ENCODE measurements at places on chromosomes 1 and 21. TPM values are rescaled to one million over a fixed set of nuclear protein-coding genes. Genes with fewer than 3 reads are reported as not detected.
A peak's percentile ranks its signal among the peaks of the same experiment; 100 is the strongest.

Gene PGBD5
- not detected for total RNA-seq

Gene CD247
- total RNA-seq, result not detected

Gene S100A2
- 4.0 TPM for total RNA-seq

DNA sequence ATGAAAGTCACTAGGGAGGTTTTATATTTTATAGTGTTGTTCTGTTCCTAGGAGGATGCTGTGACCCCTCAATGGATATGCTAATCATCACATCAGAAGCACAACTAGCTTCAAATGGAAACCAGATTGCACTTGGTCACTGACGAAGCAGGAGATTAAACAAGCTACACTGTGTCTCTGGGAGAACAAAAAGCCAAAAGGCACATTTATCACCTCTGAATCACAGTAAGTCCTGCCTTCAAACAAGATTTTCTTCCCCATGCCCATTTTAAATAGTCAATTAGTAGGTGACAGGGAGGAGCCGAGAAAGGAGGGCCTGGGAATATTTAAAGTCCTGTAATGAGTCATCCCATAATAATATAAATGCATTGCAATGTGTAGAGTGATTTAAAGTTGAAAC, 38.1 kb downstream of the RGS2 start:
- no peak for DNase-seq
- no peaks in the 10 kb centered on the region for H3K4me1 ChIP-seq
- H3K27me3 ChIP-seq, result no peaks in the 10 kb centered on the region
- no peak overlapping the region for H3K4me3 ChIP-seq
- no peak overlapping the region for H3K27ac ChIP-seq

GRCh38 chr1:186304982-186305949, 69.8 kb downstream of the TPR start:
- peak; percentile 79 for DNase-seq
- H3K4me3 ChIP-seq, result no peak overlapping the region
- H3K27ac ChIP-seq, result no peak overlapping the region
- no peaks in the 10 kb centered on the region for H3K27me3 ChIP-seq

GRCh38 chr1:59718064-59718988, 96.4 kb upstream of the HOOK1 start:
- H3K27me3 ChIP-seq, result no peaks in the 10 kb centered on the region
- peaks cover 4% of the 10 kb centered on the region for H3K4me1 ChIP-seq
- H3K36me3 ChIP-seq, result no peaks in the 10 kb centered on the region
- H3K27ac ChIP-seq, result no peak overlapping the region

GRCh38 chr1:35717911-35718476, 690 bp downstream of the C1orf216 start:
- H3K27ac ChIP-seq, result peak overlapping the region; percentile 42
- peak; percentile 51 for DNase-seq
- no peaks in the 10 kb centered on the region for H3K36me3 ChIP-seq

GRCh38 chr1:235470741-235471439, 33.4 kb downstream of the B3GALNT2 start:
- no peaks in the 10 kb centered on the region for H3K27me3 ChIP-seq
- no peak overlapping the region for H3K27ac ChIP-seq
- DNase-seq, result peak; percentile 56
- H3K4me3 ChIP-seq, result no peak overlapping the region

- DNase-seq, result no peak
- H3K36me3 ChIP-seq, result no peaks in the 10 kb centered on the region
- no peak overlapping the region for H3K4me3 ChIP-seq
- H3K27me3 ChIP-seq, result no peaks in the 10 kb centered on the region
Observed at GRCh38 chr1:19014765-19015164, 58.3 kb upstream of the IFFO2 start.

GRCh38 chr1:108643492-108644335, 17.2 kb downstream of the HENMT1 start:
- DNase-seq, result peak; percentile 78
- H3K4me3 ChIP-seq, result no peak overlapping the region
- no peaks in the 10 kb centered on the region for H3K4me1 ChIP-seq

DNA sequence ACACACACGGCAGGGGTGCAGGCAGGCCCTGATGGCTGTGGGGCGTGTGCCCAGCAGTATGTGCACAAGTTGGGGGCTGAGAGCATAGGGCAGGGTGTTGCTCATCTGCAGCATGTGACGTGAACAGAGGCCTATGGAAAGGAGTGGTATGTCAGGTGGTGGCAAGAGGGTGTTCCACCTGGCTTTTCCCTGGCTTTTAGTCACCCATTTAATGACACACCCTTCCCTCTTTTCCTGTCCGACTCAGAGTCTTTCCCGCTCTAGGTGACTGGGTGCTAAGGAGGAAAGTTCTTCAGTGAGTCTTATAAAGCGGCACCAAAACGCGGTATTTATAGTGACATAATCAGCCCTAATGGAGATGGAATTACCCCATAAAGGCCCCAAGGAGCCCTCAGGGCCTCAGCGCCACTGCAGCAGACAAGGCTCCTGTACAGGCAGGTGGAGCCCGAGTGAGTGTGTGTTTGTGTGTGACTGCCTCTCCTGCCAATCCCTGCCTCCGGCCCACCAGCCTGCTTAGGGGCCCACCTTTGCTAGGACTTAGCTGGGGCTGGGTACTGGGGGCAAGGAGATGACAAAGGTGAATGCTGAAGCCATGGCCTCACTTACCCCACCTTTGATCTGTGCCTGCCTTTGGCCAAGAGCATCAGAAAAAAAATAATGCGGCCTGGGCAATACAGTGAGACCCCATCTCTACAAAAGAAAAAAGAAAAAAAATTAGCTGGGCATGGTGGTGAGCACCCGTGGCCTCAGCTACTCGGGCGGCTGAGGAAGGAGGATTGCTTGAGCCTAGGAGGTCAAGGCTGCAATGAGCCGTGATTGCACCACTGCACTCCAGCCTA, 3.3 kb upstream of the EPHA2 start:
- H3K27ac ChIP-seq, result no peak overlapping the region
- no peaks in the 10 kb centered on the region for H3K27me3 ChIP-seq
- H3K4me3 ChIP-seq, result no peak overlapping the region
- H3K36me3 ChIP-seq, result no peaks in the 10 kb centered on the region
- DNase-seq, result no peak

DNA sequence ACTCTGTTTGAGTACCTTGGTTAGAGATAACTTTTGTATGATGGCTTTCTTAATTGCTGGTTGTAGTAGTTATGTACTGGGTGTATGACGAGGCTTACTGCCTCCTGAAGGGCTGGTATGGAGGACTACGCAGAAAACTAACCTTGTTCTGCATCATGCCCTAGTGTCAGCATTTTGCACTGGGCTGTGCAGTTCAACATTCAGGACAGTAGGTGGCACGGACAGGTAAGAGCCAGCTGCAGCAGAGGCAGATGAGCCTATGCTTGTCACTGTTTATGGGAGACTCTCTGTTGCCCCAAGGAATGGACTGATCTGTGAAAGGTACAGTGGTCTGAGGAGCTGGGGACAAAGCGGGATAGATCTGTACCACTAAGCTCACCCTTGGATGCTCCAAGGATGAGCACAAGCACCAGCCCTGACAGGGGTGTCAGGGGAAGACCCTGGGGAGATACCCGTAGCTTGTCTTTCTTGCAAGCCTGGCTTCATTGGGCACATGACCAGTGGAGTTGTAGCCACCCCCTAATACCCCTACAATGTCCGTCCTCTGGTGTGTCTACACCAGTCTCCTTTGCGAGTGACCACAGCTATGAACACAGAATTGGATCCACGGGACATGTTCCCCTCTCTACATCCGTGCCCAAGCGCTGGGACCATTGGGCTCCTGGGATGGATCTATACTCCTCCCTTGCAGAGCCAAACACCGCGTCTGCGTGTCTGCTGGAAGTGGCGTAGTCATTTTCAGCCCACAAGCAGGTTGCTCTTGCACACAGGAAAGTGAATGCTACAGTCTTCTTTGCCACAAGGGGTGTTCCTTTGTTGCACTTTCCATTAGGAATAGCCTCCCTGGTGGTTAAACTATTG, 51.1 kb upstream of the CFHR3 start:
- no peak overlapping the region for H3K4me3 ChIP-seq
- no peaks in the 10 kb centered on the region for H3K4me1 ChIP-seq
- no peaks in the 10 kb centered on the region for H3K36me3 ChIP-seq
- H3K27ac ChIP-seq, result no peak overlapping the region
- H3K27me3 ChIP-seq, result no peaks in the 10 kb centered on the region
- no peak for DNase-seq

- no peak overlapping the region for H3K4me3 ChIP-seq
- no peaks in the 10 kb centered on the region for H3K27me3 ChIP-seq
- H3K4me1 ChIP-seq, result no peaks in the 10 kb centered on the region
- no peak overlapping the region for H3K27ac ChIP-seq
Observed at GRCh38 chr21:45882645-45883044, 98.9 kb upstream of the COL6A1 start.

DNA sequence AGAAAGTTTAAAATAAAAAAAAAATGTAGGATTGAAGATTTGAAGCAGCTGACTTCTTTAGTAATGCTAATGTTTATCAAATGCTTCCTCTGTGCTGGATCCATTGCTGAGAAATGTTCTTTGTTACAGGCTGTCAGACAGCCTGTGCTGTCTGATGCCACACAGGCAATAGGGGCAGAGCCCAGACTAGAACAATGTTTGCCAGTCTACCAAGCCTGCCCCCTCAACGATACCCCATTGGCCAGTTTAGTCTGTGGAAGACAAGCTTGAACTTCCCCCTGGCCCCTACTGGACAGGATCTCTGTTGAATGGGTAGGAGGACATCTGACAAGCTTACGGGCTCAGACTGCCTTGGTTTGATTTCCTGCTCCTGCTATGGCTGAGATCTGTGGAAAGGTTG, 79.4 kb downstream of the PAPPA2 start:
- DNase-seq, result no peak
- H3K4me1 ChIP-seq, result no peaks in the 10 kb centered on the region
- no peaks in the 10 kb centered on the region for H3K27me3 ChIP-seq
- H3K36me3 ChIP-seq, result no peaks in the 10 kb centered on the region
- no peak overlapping the region for H3K4me3 ChIP-seq

DNA sequence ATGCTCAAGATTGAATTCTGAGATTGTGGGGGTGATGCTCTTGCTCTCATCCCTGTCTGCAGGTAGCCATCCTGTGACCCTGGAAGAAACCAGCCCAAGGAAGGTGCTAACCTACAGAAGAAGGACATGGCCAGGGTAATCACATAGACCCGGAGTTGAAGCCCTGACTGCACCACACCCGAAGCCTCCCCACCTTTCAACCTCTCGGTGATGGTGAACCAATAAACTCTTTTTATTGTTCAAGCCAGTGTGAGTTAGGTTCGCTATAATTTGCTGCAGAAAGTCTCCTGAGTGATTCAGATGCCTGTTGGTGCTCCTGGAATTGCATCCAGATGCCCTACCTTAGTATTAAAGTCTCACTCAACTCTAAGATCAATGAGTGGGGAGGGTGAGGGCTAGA, 163.6 kb downstream of the PLPP3 start:
- no peak overlapping the region for H3K4me3 ChIP-seq
- peaks cover 30% of the 10 kb centered on the region for H3K4me1 ChIP-seq
- H3K36me3 ChIP-seq, result no peaks in the 10 kb centered on the region
- H3K27me3 ChIP-seq, result no peaks in the 10 kb centered on the region

DNA sequence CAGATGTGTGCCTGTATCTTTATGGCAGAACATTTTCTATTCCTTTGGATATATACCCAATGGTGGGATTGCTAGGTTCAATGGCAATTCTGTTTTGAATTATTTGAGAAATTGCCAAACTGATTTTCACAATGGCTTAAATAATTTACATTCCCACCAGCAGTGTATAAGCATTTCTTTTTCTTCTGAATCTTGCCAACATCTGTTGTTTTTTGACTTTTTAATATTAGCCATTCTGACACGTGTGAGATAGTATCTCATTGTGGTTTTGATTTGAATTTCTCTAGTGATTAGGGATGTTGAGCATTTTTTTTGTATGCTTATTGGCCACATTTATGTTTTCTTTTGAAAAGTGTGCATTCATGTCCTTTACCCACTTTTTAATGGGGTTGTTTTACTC, 864.3 kb upstream of the ADAMTS5 start:
- H3K4me1 ChIP-seq, result no peaks in the 10 kb centered on the region
- H3K27me3 ChIP-seq, result no peaks in the 10 kb centered on the region
- H3K4me3 ChIP-seq, result no peak overlapping the region

- DNase-seq, result no peak
- no peak overlapping the region for H3K4me3 ChIP-seq
- no peaks in the 10 kb centered on the region for H3K27me3 ChIP-seq
- no peaks in the 10 kb centered on the region for H3K36me3 ChIP-seq
- H3K27ac ChIP-seq, result no peak overlapping the region
Observed at GRCh38 chr1:225191199-225191753, 236.6 kb downstream of the LBR start.

DNA sequence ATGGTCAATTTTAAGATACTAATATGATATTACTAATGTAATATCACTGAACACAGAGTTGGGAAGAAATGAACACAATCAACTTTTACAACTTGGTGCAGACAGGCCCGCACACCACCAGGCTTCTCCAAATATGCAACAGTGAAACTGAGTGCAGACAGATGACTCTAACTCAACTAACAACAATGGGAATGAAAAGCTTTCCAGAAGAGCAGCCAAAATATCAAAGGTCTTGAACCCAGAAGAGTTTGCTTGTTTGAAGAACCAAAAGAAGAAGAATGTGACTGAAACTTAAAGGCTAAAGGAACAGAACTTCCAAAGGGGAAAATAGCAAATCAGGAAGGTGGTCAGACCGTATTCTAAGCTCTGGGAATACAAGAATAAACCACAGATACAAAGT, 89.8 kb upstream of the COL11A1 start:
- no peaks in the 10 kb centered on the region for H3K36me3 ChIP-seq
- H3K27ac ChIP-seq, result no peak overlapping the region
- H3K4me1 ChIP-seq, result no peaks in the 10 kb centered on the region
- H3K4me3 ChIP-seq, result no peak overlapping the region
- no peak for DNase-seq

DNA sequence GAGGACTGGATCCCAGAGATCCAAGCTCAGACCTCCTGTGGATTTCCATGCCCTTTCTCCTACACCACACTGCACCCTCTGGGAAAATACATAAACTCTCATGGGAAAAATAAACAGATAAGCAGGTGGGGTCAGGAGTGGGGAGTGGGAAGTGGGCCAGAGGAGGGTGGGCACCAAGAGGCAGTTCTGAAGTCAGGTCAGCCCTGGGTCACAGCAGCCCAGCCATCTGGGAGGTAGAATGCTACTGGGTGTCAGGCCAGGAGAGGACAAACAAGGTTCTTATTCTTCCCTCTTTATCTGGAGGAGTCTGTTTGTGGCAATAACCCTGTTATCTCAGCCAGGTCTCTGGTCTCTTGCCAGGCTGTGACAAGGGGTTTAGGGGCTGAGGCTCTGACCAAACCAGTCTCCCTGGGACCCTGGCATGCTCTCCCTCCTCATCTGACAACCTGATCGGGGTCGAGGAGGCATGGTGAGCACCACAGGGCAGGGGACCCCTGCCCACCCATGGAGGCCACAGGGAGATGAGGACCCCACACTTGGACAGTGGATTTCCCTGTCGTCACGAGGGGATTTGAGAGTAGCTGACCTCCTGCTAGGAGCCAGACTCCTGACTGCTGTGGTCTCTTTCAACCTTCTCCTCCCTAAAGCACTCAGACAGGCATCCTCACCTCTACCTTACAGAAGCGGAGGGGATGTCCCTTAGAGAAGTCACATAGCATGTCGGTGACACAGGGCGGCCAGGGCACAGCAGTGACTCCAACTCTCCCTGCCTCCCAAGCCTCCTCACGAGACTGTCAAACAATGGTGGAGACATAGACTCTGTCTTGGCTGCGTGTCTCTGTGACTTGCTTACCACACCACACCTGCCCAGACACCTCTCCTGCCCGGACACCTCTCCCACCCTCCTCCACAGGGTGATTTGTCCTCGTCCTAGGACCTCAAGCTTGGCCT, 51.3 kb upstream of the IFFO2 start:
- H3K4me3 ChIP-seq, result no peak overlapping the region
- H3K27me3 ChIP-seq, result no peaks in the 10 kb centered on the region
- H3K4me1 ChIP-seq, result peaks cover 31% of the 10 kb centered on the region
- DNase-seq, result no peak
- H3K27ac ChIP-seq, result no peak overlapping the region
- no peaks in the 10 kb centered on the region for H3K36me3 ChIP-seq

Measured in endothelial cell of umbilical vein (primary cell).